NCI-H1105 treated with DMSO at 0.1 percent for 48 hours (cell line): ENCODE measurements at places on chromosomes 6 and 20.

GRCh38 chr6:14873101-14873500, 372.8 kb upstream of the JARID2 start:
- no peak for DNase-seq

- no peak for DNase-seq
These were observed 44.2 kb upstream of the ARFGEF2 start for GRCh38 chr20:48877304-48877703.

- DNase-seq = no peak
These were observed 436.6 kb downstream of the PRKN start for GRCh38 chr6:162290846-162291465.

GRCh38 chr20:49568278-49569151, 578 bp upstream of the PTGIS start:
- no peak for DNase-seq

GRCh38 chr6:79215213-79215824, 19.2 kb downstream of the HMGN3 start:
- DNase-seq = peak; percentile 13

GRCh38 chr6:88167352-88167937, 1.3 kb upstream of the CNR1 start:
- DNase-seq = no peak

DNA sequence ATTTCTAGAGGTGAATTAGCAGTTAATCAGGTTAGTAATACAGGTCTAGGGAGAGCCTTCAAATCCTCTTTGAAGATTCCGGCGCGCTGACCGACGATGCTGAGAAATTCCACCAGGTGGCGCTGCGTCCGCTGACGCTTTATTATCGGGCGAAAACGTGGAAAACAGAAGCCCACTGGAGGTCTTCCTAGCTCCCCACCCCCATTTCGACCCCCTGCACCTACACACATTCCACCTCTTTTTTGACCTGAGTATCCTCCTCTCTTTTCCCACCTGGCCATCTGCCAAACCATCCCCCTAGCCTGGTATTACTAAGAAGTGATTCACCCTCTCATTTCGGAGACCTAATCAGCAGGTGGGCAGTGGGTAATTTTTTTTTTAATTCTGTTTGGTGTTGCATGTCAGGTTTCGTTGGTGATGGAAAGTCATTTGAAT, 65.4 kb upstream of the RIN2 start:
- peak; percentile 44 for DNase-seq

DNA sequence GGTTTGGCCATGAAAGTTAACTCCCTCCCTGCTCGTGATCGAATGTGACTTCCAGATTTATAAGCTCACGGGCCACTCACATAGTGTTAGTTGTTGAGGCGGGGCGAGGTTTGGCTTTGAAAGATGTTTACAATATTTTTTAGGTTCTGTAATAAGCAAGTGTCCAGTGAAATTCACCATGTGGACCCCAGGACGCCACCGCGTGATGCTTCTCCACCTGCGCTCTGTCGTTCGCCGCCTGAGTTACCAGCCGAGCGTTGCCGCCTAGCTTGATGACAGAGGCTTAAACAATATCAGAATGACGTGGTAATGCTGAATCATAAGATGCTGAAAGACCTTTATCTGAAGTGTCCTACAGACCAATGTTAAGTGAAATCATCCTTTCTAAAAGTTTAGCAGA, 241.0 kb downstream of the MYLK4 start:
- DNase-seq = no peak

GRCh38 chr6:28922821-28923317, 916 bp downstream of the TRIM27 start:
- DNase-seq = peak; percentile 43

GRCh38 chr20:46283426-46284039, 24.8 kb downstream of the CDH22 start:
- no peak for DNase-seq

GRCh38 chr20:59084041-59084850, 41.7 kb upstream of the PRELID3B start:
- peak; percentile 85 for DNase-seq

- no peak for DNase-seq
These were observed 17.5 kb downstream of the RIN2 start for GRCh38 chr20:19775353-19776253.

- no peak for DNase-seq
These were observed 29.7 kb downstream of the TAF8 start for GRCh38 chr6:42079941-42080464.

GRCh38 chr6:90559931-90560330, 26.9 kb downstream of the MAP3K7 start:
- DNase-seq = no peak

DNA sequence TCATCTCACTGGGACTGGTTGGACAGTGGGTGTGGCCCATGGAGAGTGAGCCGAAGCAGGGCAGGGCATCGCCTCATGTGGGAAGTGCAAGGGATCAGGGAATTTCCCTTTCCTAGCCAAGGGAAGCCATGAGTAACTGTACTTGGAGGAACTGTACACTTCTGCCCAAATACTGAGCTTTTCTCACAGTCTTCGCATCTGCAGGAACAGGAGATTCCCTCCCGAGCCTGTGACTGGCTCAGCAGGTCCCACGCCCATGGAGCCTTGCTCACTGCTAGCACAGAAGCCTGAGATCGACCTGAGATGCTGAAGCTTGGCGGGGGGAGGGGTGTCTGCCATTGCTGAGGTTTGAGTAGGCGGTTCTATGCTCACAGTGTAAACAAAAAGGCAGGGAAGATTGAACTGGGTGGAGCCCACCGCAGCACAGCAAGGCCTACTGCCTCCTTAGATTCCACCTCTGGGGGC, 10.4 kb upstream of the CALHM5 start:
- no peak for DNase-seq

DNA sequence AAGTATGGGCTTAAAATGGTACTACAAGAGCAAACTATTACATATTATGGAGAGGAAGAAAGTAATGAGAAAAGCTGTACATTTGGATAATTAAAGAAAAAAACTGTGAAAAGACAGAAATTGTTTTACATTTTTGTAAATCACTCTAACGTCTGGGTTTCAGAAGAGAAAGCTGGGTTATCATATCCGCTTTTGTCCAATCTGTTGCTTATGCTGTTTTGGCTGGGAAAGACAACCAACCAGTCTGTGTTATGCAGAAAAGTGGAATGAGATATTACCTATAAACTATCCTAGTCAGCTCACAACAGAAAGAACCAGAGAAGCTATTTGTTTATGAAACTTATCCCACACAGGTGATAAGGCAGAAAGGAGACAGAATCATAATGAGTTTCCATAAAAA, 32.4 kb downstream of the REV3L start:
- no peak for DNase-seq

DNA sequence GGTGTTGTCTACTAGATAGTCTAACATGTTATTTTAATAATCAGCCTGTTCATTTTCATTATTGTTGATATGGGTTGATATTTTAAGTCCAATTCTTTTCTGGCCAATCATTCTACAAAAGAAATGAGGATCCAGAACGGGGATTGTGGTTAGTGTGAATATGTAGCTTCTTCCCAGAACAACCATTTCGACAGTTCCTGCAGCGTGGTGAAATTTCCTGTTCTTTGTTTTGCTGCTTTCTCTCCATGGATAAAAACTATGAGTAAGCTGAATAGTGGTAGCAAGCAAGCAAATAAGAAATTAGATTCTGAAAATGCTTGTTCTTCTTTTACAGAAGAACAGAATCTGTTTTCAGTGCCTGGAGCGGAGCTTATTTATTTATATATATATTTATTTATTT, 65.5 kb upstream of the F13A1 start:
- DNase-seq = no peak

DNA sequence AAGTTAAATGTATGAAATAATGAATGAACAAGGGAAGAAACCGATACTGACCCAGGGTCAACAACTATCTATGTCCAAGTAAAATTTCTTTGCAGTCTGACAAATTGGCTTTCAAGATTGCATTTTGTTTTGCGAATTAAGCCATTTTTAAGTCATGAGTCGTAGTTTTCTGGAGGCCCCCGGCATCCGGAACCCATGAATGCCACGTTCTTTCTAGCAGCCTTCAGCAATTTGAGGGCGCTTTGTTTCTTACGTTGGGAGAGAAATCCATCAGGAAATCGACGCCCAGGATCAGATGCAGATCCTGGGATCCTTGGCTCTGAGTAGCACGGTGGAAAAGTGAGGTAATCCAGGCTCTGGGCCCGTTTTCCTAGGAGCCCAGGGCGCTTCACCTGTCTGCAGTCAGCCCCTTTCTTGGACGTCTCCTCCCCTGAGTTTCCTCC, 309 bp upstream of the ABRACL start:
- DNase-seq = no peak

DNA sequence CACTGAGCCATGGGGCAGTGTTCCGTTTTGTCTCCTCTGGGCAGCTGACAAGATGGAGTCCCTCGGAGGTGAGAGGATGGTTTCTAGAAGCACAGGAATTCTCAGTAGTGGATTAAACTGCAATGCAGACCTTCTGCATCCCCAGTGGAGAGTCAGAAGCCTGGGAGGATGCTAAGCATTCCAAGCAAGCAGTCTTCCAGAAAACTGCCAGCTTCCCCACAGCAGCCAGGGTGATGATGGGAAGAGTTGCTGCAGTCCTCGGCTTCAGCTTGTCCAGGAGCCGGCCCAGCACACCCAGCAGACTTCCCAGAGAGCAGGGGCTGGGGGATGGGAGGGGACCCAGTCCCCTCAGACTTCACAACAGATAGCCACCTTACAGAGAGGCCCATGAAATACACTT, 163.6 kb downstream of the LY86 start:
- DNase-seq = no peak

DNA sequence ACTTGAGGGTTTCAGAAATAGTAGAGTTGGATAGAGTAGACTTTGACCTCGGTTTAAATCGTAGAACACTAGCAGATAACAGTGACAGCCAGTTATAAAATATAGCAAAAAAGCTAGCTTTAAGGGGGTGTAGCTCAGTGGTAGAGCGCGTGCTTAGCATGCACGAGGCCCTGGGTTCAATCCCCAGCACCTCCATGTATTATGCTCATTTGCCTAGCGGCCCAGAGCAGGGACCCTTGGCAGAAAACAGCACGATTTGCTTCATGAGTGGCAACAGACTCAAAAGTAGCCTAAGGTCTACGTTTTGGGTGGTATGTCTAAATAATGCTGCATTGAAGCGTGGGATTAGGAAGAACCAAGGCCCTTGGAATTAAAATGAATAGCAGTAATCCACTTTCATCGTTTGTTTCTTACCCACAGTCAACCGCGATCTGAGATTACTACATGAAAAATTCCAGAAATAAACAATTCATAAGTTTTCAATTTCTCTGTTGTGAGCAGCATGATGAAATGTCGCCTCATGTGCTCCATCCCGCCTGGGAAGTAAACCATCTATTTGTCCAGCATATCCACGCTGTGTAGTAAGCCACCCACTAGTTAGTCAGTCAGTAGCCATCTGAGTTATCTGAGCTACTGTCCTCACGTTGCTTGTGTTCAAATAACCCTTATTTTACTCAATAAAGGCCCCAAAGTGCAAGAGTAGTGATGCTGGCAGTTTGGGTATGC, 184.9 kb downstream of the GPX5 start:
- DNase-seq = peak; percentile 42

GRCh38 chr6:17869010-17869752, 118.3 kb downstream of the KIF13A start:
- DNase-seq = no peak

DNA sequence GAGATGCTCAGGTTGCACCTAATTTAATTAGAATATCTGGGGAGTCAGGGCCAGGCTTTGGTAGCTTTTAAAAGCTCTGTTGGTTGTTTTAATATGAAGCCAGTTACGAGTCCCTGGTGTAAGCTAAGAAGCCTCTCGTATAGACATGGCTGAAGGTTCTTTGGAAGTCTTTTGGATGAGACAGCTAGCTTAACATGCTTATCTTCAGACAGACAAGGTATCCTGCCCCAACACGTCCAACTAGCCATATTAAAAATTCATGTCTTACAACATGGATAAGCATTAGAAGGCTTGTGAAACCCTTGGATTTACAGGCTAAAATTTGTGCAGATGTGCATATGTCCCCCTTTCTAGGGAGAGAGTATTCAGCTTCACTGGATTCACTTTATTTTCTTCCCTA, 105.7 kb upstream of the KCNK16 start:
- no peak for DNase-seq

DNA sequence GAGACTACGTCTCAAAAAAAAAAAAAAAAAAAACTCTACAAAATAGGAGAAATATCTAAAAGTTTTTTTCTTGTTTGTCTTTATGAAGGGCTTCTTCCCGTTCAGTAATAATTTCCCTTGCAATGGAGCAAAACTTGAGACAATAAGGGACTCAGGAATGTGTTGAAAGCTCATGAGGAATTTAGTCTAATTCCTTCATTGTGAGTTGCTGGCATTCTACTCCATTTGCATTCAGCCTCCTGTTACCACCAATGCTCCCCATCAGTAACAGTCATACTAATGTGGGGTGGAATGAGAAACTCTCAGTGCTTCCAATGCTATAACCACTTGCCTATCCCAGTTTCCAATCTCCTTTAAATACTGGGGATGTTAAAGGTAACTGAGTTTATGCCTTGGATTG, 576.7 kb upstream of the AGPAT4 start:
- DNase-seq = no peak

DNA sequence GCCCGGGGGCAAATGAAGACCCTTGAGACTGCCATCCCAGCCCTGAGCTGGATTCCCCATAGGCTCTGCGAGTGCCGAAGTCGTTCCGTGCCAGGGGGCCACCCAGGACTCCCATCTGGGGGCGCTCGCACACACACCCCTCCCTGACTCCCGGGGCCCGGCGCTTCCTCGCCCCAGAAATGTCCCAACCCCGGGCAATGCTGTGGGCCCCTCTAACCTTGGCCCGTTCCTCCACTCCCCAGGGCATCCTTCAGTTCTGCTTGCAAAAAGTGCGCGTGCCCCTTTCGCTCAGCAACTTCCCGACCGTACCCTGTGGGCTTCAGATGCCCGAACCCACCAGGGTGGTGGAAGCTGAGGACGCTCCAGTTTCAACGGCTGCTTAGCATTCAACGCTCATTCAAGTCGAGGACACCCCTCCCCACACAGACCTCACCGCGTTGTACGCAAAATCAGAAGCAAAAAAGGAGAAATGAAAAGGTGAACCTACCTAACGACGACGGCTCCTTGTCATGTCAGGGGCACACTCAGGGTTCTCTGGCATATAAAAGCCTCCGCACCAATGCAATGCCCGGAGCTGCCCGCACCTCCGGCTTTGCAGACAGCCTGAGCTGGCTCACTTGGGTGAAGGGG, 25.3 kb downstream of the RIPOR2 start:
- no peak for DNase-seq

DNA sequence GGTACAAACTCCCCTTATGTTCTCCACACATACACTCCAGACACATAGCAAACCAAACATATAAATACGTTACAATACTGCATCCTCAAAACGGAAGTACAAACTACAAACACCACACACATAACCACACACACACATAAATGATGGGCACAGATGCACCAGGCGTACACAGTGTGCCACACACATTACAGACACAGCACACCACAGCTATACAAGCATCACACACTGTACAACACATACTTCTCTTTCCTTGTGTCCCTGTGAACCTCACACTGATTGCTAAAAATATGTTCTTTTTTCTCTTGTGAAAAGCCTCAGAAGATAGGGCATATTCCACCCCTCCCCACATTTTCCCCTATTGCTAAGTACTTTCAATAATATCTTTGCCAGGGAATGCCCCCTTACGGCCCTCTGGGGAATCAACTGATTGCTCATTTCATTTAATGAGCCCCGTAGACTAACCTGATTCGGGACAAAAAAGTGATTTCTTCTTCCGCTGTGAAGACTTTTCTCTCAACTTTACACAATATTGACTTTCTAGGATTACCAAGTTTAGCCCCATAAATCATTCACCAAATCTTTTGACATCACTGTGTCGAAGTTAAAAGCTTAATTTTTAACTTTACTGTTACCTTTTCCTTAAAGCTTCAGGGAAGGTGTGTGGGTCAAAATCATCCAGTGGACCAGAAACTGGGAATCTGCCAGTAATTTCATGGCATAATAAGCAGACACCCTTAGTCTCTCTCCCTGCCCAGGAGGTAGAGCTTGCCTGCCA, at the start of gene SLC17A1:
SLC17A1 (minus strand) TSS at position 521 of the 775 bp plus-strand sequence. CDS start 1,495 bp downstream, outside the sequence.
- DNase-seq = no peak
